Stimulated activated CD8-positive, alpha-beta memory T cell treated with anti-CD3 and anti-CD28 coated beads, Interleukin-12 subunit alpha, Interleukin-12 subunit beta, amount 100 ng/mL, for 1 hour (primary cell): ENCODE measurements at places on chromosomes 1 and 21.

DNA sequence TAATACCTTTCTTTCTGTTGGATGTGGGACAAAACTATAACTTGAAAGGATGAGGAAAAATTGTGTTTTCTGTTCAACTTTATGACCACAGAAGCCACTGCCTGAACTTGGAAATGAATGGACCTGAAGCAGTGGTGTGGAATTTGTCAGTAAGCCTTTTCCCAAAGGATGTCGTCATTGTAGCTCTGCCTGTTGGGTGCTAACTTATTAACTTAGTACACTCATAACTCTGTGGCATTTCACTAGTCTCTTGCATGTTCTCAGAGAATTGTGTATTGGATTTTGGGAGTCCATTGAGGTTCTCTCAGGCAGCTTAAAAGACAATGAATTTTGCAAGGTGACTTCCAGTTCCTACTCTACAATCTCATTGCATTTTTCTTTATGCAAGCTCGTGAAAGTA lies 49.6 kb downstream of the KCNK2 start:
- DNase-seq, result no peak

GRCh38 chr21:36946949-36947356 lies 19.5 kb downstream of the HLCS start:
- DNase-seq, result no peak

DNA sequence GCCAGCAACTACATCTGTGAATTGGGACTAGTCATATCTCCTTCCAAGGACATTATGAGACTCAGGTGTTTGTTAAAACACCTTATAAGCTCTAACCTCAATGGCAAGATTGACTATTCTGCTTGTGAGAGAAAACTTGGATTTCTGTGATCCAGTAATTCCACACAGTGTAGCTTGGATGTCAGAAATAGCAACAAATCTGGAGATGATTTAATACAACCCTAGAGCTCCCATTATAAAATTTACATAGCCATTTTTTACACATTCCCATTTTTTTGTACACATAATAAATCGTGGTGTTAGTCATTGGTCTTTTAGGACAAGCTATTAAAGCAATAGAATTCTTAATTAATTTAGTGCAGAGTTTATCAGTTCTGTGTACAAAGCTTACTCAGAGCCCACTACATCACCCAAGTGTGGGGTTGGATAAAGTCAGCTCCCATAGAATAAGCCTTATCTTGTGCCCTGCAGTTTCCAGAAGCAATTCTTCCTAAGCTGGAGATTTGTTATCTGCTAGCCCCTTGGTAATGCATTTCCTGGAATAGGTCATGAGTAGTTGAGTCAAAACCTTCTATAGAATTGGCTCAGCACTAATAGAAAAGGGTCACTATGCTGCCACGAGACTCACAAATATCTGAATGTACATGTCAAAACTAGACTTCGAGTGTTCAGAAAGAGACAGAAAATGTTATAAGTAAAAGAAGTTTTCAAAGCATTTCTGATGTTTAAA lies 434.0 kb upstream of the RUNX1 start:
- DNase-seq, result no peak

GRCh38 chr1:36322786-36323635 lies 434 bp downstream of the EVA1B start:
- DNase-seq, result no peak

DNA sequence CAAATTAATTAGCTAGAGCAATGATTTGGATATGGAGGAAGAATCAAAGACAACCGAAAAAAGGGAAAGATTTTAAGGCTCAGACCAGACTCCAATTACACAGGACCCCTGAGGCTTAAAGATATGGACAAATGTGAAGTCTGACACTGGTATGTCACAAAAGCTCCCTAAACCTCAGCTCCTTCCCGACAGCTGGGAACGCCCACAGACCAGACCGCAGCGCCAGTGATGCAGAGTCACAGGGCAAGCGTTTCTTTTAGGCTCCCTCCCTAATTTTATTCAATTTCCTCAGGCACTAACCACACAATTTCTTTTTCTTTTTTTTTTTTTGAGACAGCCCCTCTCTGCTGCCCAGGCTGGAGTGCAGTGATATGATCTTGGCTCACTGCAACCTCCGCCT lies 40.2 kb downstream of the NID1 start:
- no peak for DNase-seq

GRCh38 chr1:226738421-226738994 lies 574 bp downstream of the ITPKB start:
- DNase-seq, result no peak

- DNase-seq, result no peak
Observed at GRCh38 chr1:181251713-181252075, 163.2 kb downstream of the IER5 start.

DNA sequence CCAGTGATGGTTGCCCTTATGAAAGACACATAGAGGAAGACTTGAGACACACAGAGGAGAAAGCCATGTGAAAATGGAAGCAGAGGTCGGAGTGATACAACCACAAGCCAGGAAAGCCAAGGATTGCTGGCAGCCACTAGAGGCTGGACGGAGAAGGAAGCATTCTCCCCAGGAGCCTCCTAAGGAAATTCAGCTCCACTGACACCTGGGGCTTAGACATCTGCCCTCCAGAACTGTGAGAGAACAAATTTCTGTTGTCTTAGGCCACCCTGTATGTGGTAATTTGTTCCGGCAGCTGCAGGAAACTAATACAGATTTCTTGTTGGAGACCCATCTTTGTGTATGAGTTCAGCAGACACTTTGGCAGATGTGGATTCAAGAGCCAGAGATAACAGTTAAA lies 126.9 kb upstream of the ATP1A1 start:
- no peak for DNase-seq
